ENCODE measurements at places on chromosomes 5 and 9.
A peak's percentile ranks its signal among the peaks of the same experiment; 100 is the strongest.

DNA sequence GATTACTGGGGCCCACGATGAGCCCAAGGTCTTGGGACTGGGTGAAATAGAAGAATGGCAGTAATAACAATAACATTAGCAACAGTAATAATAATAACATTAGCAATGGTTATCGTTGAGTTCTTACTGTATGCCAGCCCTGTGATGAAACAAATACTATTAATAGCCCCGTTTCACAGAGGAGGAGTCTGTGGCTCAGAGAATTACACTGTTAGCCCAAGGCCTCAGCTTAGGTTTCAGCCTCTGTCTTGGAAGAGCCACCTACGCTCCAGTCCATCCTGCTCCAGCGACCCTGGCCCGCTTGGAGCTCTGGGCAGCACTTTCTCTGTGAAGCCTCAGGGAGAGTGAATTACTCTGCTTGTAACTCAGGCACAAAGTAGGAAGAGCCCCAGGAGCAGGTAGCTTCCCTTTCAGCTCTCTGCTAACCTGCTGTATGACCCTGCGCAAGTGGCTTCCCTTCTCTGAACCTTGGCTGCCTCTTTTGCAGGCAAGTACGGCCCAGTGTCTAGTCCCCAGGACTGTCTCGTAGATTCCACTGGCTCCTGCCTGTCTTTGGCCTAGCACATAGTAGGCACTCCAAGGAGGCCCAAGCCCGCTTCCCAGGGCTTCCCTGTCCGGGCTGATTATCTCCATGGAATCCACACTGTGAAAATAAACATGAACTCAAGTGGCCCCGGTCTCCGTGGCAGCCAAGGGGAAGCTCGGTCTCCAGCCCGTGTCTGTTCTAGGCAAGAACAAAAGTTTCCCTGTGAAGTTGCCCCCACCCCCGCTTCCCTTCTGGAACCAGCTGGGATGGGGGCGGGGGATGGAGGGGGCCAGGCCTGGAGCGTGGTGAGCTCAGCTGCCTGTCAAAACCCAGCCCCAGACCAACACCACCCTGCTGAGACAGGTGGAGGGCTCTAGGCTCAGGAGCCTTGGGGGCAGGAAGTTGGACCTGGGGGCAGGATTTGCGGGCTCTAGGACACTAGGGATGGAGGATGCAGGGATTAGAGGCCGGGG, 26.2 kb upstream of the LMX1B start:
- peak; percentile 62 for DNase-seq

DNA sequence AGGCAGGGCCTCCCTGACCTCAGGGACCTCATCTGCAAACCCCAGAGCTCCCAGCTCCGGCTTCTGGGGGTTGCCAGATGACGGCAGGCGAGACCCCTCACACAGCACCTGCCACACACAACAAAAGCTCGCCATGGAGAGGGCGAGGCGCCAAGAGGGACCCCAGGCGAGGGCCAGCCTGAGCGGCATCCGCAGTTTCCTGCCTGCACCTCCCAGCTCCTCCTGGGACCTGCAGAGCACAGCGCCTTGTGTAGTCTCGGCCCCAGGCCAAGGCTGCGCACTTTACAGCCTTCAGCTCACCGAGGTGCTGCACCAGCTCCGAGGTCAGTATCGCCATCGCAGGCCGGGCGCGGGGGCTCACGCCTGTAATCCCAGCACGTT, 82.4 kb upstream of the ADAMTS2 start:
- DNase-seq = no peak

GRCh38 chr5:169695919-169696490, 58.9 kb downstream of the DOCK2 start:
- DNase-seq = peak; percentile 97

DNA sequence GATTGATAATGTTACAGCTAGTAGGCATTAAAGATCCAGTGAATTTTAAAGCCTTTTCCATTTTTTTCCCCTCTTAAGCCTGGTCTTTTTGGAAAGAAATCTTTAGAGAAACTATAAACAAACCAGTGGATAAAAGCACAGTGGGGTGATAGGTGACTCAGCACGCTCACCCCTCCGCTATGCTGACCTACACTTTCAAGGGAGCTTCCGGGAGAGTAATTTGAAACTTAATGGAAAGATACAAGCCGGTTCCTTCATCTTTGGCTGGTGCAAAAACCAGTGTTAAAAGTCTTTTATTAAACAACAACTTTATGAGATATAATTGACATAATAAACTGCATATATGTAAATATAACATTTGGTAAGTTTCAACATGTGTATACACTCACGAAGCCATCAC, 27.0 kb upstream of the ALDOB start:
- DNase-seq = no peak

DNA sequence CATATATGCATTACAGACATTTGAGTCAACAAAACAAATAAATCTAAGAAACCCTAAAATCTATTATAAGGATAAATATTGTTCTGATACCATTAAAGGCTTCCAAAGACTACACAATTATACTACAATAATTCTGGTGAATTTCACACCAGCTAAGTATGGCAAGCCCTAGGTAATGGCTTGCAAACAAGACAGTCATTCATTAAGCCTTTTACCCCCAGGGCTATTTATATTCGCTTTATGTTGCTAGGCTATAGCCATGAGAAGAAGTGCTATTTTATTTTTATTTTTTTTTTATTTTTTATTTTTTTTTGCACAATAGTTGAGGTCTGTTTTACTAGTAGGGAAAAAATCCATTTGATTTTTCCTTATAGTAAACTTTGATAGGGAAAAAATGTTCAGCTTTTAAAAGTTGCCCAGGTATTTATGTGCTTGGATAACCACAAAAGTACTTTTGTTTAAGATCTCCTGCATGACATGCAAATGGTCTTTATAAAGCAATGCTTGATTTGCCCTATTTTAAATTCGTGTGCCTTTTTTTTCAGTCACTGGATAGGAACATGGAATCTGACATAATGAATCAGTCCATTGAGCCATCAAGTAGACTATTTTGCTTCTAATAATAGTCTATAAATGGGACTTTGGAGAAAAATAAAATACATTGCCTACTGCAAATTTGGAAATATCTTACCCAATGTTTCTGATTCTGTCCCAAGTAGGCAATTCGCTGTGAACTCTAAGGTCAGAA, 946.3 kb upstream of the COX7C start:
- DNase-seq = no peak

DNA sequence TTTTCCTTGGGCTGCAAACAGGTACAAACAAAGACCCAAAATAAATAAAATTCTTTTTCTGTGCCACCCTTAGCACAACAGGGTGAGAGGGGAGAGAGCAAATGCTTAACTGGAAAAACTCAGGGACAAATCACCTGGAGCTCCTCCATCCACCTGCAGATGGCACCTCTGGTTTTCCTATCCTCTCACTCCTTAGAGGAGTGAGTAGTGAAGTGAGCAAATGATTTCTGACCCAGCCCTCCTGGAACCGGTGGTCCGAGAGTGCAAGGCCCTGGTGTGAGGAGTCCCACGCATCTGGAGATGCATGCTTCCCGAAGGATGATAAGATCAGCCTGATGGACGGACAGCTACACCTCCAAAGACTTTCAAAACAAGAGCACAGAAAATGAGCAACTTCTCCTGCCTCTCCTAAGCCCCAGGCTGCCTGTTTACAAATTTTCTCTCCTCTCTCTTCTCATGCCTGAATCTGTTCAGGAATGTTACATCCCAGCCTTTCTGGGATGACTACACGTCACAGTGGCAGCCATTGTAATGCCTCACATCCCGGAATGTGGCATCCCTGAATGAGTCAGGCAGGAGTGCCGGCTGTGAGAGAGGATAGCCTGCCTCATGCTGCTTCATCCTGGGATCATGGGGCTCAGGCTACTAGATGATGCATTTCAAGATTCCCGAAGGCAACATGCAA, 86.4 kb downstream of the ADRB2 start:
- no peak for DNase-seq

GRCh38 chr9:98568234-98568908, 140.4 kb downstream of the GABBR2 start:
- no peak for DNase-seq

DNA sequence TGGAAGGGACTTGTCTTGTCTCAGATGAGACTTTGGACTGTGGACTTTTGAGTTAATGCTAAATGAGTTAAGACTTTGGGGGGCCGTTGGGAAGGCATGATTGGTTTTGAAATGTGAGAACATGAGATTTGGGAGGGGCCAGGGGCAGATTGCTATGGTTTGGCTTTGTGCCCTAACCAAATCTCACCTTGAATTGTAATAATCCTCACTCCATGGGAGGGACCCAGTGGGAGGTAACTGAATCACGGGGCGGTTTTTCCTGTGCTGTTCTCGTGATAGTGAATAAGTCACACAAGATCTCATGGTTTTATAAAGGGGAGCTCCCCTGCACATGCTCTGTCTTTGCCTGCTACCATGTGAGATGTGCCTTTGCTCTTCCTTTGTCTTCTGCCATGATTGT, 72.1 kb downstream of the RAI14 start:
- DNase-seq = no peak

DNA sequence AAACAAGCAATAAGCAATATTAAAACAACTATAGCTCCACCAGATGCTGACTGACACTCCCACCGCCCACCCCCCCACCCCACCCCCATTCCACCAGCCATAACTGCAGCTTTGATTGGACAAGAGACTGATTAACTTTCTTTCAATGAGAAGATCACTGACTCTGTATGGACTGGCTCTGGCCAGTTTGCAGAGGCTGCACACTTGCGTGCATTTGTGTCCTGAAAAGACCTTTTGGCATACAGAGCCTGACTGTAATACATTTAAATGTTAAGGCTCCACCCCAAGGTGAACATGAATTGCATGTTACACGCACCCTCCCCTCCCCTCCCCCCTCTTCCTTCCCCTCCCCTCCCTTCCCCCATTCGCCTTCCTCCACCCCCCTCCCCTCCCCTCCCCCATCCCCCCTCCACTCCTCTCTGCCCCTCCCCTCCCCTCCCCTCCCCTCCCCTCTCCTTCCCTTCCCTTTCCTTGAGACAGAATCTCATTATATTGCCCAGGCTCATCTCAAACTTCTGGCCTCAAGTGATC, 31.1 kb downstream of the FGD3 start:
- no peak for DNase-seq

DNA sequence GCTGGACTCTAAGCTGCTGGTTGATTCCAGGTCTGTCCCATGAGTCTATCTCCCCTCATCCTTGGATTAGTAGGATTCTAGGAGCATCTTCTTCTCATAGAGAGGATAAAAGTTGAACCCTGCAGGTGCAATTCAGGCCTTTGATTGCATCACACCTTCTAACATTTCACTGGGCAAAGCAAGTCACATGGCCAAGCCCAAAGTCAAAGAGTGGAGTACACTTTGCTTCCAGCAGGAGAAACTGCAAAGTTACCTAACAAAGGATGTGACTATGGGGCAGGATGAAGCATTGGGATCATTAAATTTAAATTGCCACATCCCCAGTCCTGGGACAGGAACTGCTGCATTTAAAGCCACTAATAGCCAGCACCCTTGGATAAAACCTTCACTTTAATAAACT, 51.0 kb upstream of the EGFLAM start:
- DNase-seq = no peak

- no peak for DNase-seq
Observed at GRCh38 chr5:91319667-91320066, 63.5 kb downstream of the ARRDC3 start.

DNA sequence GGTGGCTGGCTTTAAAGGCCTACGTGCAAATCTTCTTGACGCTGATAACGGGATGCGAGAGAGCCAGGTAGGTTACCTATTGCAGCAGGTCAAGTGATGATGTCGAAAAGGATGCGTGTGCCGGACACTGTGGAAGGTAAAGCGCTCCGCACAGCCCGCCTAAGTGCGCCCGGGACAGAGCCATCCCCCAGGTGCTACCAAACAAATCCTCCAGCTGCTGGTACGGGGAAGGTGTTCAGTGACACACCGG, 245 bp upstream of the DNAJC25 start:
- no peak for DNase-seq

GRCh38 chr5:147743678-147744374, 38.7 kb downstream of the JAKMIP2 start:
- DNase-seq = peak; percentile 8

GRCh38 chr9:96327694-96328352, 25.8 kb upstream of the HSD17B3 start:
- DNase-seq = peak; percentile 58

GRCh38 chr5:54601411-54602230, 84.1 kb downstream of the SNX18 start:
- DNase-seq = no peak

DNA sequence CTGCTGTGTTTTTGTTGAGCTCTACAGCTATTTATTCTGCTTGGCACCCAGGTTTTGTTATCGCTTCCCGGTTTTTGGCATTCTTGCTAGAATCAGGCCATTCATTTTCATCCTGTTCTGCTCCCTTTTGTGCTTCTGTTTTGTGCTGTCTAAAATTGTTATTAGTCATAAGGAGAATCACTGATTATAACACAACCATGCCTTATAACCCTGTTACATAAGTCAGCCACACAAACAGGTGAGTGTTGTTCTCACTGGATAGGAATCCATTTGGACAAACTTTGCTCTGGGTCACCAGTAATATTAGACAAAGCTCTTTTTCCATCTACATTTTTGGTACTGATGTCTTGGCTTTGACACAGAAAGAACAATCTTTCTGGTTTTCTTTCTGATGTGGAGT, 622.8 kb downstream of the PSAT1 start:
- no peak for DNase-seq

DNA sequence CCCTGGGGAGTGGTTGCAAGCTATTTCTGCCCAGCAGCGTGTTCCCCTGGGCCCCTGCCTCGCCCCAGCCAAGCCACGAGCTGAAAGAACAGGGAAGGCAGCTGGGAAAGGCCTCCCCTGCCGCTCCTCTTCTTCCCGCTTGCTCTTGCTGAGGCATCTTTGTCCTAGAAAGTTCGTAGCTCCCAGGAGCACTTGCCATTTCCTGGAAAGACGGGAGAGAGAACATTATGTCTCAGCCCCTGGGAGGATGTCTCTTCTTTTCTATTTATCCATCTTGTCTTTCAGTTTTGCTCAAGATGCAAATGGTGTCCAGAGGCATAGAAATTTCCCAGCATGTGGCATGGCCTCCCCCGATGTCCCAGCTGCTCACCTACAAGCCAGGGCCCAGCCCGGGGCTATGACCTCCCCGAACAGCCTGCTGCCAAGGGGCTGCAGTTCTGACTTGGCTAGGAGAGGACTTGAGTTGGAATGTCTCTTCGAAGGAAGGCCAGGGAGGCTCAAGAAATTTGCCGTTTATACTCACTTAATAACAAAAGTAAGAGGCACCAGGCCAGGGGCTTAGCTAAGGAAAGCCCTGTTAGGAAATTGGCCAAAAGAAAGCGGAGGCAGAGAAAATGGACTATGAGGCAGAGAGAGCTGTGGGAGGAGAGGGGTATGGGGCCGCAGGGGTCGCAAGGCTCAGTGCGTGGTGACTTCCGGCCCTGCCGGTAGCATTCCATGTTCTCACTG, 87.3 kb downstream of the LIFR start:
- peak; percentile 85 for DNase-seq

GRCh38 chr9:85536514-85536913, 205.2 kb downstream of the AGTPBP1 start:
- no peak for DNase-seq

GRCh38 chr9:127915325-127915752, 1.5 kb downstream of the ST6GALNAC4 start:
- DNase-seq = no peak

GRCh38 chr9:17004500-17004899, 130.3 kb upstream of the CNTLN start:
- DNase-seq = no peak

GRCh38 chr9:115213818-115214334, 95.9 kb upstream of the TNC start:
- DNase-seq = peak; percentile 87

- peak; percentile 22 for DNase-seq
Observed at GRCh38 chr5:3393920-3394597, 201.6 kb upstream of the IRX1 start.
